Activated T-cell treated with anti-CD3 and anti-CD28 coated beads, Interleukin-2, amount 50 U/mL, for 4 hours (primary cell): ENCODE measurements at places on chromosomes 5 and 9. TPM values are rescaled to one million over a fixed set of nuclear protein-coding genes. Genes with fewer than 3 reads are reported as not detected.

BARHL1 gene
- total RNA-seq: not detected

PDCD1LG2 gene
- 0.60 TPM for total RNA-seq

HTR1A gene
- not detected for total RNA-seq

ZNF658 gene
- 0.68 TPM for total RNA-seq

ATP6V0E1 gene
- 196 TPM for total RNA-seq

- no peak for DNase-seq
These were observed 66.4 kb downstream of the PIK3R1 start for GRCh38 chr5:68282001-68282400.

FABP6 gene
- total RNA-seq: not detected

SV2C gene
- not detected for total RNA-seq

DNA sequence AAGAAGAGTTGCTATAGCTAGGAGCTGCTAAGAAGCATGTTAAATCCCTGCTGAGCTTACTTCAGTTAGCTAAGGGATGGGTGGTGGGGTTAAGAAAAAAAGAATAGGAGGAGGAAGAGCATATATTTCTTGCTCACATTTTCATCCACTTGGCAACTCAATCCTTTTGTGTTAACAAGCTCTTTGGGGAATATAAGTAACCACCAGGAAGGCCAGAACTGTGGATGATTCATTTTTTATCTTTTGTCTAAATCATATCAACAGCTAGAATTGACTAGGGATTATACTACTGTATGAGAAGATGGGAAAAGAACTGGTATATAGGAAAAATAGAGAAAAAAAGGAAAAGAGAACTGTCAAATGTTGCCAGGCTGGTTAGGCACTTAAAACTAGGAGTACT lies 555.3 kb upstream of the ARRDC3 start:
- DNase-seq: no peak

CKS2 gene
- total RNA-seq: 139 TPM

TMC1 gene
- total RNA-seq: not detected

GRCh38 chr9:35616681-35617459 lies 1.3 kb downstream of the CD72 start:
- peak; percentile 52 for DNase-seq

DNA sequence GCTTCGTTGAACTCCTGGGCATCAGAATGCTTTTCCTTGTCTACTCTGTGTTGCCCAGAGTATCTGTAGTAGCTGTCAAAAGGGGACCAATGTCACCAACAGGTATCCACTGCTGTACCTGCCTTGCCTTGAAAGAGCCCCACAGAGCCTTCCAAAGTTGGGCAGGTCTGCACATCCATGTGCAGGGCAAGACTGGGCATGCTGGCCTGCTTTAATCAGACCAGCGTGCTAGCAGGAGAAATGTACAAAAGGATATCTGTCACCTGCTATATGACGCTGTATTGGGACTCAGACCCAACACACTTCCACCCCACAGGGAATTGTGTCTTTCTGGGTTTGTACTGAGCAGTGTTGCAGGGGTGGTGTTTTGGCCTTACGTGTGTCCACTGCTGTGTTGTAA lies 11.9 kb downstream of the DELE1 start:
- no peak for DNase-seq

NANS gene
- 49.1 TPM for total RNA-seq

- DNase-seq: no peak
These were observed 1.9 kb downstream of the STOM start for GRCh38 chr9:121368138-121368522.

NME5 gene
- total RNA-seq: not detected

FAM169A gene
- total RNA-seq: 10.0 TPM

DNA sequence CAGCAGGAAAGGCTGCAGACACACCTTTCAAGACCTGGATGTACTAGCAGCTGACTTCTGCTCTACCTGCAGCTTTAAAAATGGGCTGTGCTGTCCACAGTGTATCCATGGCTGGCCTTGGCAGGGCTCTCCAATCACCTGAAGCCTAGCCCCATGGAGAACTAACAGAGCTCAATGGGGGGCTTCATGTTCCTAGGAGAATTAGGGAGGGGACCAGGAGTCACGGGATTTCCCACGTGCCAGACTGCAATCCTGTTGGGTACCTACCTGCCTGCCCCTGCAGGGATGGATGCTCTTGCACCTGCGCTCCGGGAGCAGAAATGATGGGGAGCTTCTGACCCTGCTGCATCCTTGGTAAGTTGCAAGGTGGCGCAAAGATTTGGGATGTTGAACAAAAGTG lies 462.1 kb downstream of the ICE1 start:
- no peak for DNase-seq

GRCh38 chr5:68277431-68277830 lies 61.9 kb downstream of the PIK3R1 start:
- no peak for DNase-seq

- no peak for DNase-seq
These were observed 137.0 kb downstream of the SAXO1 start for GRCh38 chr9:18896004-18896403.

DNA sequence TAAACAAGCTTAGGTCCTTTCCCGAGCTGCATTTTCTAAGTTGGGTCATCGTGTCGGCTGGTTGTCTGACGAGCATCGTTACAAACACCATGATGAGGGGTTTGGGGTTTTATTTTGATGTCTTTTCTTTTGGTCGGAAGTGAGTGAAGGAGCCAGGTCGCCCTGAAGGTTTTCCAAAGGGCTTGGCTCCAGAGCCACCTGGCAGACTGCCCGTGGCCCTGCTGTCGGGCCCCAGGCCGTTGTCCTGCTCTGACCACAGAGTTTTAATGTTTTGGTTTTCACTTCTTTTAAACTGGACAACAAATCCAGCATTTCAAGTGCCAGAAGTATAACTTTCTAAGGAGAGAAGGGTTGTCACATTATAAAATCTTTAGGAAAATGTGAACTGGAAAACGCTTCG lies 42.3 kb downstream of the TENT4A start:
- DNase-seq: no peak

DNA sequence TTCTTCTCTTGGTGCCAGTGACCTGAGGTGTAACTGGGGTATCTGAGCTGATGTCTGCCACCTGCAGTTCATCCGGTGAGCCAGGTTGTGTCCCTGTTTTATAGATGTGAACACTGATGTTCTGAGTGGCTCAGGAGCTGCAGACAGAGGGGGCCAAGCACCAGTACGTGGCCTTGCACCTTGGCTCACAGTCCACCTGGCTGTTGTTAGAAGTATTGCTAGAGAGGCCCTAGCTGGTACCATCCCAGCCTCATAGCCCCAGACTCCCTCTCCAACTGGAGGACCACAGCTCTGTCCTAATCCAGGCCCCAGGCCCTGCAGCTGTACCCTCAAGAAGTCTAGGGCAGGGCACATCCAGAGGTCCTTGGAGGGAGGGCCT lies 16.2 kb downstream of the PHF2 start:
- DNase-seq: no peak

- no peak for DNase-seq
These were observed 335.7 kb upstream of the PIK3R1 start for GRCh38 chr5:67879620-67880510.
